NB4 (cell line): ENCODE measurements at places on chromosomes 2 and 18.

- DNase-seq: no peak
Measured at GRCh38 chr18:70296781-70297180, 7.9 kb downstream of the SOCS6 start.

GRCh38 chr2:227322530-227323205 lies 2.4 kb upstream of the MFF start:
- no peak for DNase-seq

DNA sequence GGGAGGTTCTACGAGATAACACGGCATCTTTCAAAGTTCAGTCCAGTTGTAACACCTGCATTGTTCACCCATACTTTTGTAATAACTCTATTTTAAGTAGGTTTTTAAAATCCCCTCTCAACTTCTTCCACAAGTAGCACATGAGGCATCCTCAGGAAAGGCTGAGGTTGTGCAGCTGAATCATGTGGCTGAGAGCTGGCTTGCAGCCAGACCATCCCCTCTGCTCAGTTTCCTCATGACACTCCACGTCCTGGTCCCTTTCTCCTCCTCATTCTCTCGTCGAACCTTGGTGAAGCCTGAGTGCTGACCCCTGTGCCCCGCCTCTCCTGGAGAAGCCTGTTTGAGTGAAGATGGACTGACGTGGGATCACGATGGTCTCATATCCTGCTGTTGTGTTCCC lies 42.5 kb downstream of the POU3F3 start:
- no peak for DNase-seq

- DNase-seq: no peak
Measured at GRCh38 chr2:61948661-61949457, 43.4 kb downstream of the COMMD1 start.

DNA sequence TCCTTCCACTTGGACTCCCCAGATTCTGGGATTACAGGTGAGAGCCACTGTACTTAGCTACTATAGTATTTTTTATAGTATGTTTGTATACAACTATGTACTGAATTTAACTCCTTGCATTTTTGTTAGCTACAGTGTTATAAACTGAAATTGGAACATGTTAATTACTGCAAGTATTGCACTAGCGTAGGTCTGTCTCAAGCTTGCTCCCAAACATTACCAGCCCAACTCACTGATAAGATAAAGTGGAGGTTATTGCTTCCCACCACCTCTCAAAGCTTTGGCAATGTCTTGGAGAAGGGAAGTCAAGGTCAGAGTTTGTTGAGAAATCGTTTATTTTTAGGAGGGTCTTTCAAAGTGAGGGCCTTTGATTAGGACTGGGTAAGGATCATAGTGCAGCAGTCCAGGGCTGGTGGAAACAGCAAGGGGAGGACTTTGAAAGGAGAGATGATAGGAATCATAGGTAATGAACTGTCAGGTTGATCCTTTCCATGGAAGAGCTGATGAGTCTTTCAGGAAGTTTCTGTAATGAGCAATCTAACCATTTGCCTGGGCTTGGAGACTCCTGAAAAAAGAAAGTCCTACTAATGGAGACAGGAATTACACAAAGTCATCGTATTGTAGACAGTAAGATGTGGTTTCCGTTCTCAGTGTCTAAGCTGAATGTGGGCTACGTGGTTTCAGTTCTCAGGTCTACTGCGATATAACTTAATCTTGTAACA lies 257.1 kb downstream of the MYO3B start:
- no peak for DNase-seq

DNA sequence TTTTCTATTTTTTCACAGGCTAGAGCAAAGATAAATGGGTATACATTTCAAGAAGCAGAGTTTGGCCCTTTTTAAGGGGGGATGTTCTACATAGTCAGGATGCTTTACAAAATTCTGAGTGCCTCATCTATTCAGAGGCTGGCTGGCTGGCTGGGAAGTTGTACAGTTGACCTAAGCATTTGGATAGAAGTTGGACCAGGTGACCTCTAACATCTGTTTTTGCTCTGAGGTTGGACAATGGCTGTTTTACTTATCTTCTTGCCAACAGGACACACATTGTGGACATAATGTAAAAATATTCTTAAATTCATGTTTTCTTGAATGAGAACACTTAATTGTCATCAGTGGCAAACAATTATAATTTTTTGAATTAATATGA lies 205.4 kb downstream of the PTPRM start:
- DNase-seq: no peak

DNA sequence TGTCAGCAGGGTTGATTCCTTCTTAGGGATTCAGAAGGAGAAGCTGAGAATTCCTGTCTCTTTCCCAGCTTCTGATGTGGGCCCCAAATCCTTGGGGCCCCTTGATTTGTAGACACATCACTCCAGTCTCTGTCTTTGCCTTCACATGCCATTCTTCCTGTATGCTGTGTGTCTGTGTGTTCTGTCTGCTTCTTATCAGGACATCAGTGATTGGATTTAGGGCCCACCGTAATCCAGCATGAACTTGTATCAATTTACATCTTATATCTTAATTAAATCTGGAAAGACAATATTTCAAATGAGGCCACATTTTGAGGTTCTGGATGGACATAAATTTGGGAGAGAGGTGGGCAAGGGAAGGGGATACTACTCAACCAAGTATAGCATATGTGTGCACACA lies 9.7 kb downstream of the NEUROD1 start:
- DNase-seq: no peak

DNA sequence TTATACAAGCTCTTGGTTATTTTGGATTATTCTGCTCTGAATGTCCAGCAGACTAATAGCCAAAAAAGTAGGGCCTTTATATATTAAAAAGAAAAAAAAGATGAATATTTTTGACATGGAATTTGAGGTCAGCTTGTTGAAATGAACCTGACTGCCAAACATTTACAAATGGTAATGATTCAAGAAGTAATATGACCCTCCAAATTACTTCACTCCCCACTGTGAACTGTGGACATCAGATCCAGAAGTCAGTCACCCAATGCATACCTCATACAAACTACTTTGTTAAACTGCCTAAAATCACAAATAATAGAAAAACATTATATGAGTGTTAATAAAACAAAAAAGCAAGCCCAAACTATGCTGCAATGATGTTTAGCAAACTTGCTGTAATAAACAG lies 10.0 kb downstream of the EPG5 start:
- DNase-seq: no peak

DNA sequence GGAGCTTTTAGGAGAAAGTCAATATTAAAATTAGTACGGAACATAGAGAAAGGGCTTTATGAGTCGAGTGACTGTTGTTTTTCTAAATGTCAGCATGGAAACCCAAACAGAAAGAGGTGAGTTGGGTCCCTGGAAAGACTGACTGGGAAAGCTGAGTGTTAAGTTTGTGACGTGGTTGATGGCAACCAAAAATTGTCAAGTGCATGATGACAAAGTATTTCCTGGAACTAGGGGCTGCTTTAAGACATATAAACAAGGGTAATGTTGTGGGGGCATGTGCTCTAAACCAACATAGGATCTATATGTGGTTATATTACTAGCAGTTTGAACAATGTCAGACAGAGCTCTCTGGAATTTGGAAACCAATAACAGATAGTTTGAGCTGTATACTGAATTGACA lies 50.9 kb upstream of the GPD2 start:
- DNase-seq: no peak

GRCh38 chr18:31190919-31191318 lies 28.3 kb upstream of the DSC1 start:
- DNase-seq: no peak

DNA sequence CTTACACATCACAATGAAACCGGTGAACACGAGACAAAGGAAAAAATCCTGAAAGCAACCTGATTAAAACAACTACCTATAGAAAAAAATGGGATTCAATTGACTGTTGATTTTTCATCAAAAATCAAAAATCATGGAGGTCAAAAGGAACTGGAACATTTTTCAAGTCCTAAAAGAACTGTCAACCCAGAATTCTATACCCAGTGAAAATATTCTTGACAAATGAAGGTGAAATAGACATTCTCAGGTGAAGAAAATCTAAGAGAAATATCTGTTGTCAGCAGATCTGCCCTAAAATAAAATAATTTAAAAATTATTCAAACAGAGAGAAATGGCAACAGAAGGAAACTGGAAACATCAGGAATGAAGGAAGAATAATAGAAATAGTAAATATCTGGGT lies 38.9 kb downstream of the GAREM1 start:
- no peak for DNase-seq

DNA sequence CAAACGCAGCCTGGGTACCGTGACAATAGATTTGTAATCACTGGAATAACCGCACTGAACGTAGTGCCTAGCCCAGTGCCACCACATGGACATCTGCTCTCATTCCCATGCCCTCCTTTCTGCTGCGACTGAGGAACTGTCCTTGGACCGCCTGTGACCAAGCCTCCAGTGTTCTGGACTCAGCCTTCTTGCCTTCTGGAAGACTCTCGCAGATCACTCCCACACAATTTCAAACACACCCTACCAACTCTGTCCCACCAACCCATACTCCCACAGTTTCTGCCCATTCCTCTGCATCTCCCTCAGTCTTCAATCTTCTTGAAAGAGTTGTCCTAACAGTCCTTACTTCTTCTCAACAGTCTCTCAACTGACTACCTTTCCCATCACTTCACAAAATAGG lies 2.1 kb downstream of the RNF149 start:
- no peak for DNase-seq

DNA sequence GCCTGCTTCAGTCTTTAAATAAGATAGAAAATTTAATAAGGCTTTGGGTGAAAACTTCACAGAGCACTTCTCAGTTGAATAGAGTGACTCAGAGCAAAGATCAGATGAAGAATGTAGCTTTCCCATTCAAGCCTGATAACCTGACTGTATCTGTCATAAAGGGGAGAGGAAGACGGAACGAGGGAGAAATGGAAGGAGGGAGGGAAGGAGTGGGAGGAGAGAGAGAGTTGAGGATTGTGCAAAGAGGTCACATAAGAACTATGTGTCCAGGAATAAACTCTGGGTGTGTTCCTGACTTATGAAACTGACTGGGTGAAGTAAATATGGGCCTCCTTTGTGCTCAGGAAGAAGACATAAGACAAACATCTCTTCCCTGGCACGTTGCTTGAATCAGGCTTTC lies 385.5 kb downstream of the LPIN1 start:
- DNase-seq: no peak

GRCh38 chr2:181224866-181225265 lies 232.3 kb upstream of the ITGA4 start:
- no peak for DNase-seq

DNA sequence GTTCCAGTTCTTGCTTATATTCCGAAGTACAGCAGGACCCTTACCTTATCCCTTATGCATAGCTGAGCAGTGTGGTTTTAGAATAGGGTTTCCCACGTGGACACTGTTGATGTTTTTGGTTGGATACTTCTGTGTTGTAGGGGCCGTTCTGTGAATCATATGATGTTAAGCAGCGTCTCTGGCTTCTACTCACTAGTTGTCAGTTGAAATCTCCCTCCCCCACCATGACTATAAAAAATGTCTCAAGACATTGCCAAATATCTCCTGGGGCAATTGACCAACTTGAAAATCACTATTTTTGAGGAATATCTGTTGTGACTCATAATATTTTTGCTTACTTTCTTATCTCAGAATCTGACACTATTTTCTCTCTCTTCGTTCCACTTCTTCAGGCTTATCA lies 713.7 kb downstream of the TSN start:
- DNase-seq: peak; percentile 15

DNA sequence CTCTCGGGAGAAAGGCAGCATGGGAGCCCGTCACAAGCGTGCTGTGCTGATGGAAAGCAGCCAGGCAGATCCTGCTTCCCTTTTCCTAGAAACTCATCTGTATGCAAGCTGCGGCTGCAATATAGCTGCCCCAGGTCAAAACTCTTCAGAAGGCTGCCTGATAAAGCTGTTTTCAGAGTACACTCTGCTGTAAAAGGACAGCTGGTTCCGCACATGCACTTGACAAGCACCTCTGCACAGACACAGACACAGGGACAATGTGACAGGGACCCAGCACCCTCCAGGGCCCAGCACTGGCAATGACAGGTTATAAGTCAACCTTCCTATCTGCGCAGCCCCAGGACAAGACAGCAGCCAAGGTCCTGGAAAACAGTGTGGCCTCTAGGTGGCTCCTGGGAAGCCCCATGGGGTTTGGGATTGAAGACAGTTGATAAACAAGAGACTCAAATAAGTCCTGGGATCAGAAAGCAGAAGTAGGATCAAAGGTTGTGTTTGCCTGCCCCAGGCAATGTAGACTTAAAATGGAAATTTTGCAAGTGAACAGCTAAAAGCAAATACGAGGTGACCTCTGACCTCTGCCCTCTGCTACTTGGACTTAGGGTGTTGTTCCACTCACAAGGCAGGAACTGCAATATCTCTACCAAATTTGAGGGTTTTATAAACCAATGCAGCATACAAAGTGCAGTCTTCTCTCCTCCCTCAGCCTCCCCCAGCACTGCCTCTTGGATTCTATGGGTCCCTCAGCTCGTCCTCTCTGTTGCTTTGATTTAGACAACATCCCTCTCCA lies 16.9 kb downstream of the SLC66A2 start:
- DNase-seq: peak; percentile 39

DNA sequence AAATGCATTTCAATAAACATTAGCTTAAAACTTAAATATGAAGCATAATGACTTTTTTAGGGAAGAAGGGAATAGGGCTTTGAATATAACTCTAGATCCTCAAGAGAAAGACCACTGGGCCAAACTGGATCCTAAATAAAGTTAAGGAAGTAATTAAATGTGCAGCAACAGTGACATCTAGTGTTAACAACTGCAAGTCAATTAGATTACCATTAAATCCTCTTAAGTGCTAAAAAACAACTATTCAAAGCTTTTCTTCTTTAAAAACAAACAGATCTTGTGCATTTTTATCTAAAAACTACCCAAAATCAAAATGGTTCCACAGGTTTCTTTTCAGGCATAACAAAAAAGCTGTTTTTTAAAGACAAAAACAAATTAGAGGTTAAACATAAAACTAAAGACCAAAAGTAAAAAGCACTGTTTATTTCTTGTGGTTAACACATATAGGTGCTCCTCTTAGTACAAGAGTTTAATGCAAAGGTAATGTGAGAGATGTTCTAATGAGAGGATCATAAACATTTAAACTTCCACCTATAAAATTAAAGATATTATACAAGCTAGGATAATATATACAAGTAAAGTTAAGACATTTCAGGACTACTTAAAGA lies 111.4 kb downstream of the THADA start:
- peak; percentile 87 for DNase-seq

DNA sequence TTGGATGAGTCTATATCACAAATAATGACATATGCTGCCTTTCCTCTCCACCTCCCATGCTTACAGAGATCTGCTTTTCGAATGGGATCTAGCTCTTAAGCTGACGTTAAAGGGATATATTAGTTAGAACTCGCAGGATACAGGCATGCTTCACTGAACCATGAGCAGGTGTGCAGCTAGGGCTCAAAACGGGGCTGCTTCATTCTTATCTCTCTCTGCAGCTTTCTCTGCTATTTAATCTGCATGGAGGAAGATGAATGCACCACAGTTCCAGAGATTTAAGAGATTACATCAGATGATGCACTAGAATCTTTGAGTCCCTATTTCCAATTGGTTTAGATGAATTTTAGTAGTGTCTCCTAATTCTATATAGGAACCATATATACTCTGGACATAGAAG lies 327.0 kb downstream of the RAD51AP2 start:
- no peak for DNase-seq

GRCh38 chr2:105731511-105731910 lies 13.2 kb upstream of the NCK2 start:
- DNase-seq: peak; percentile 85
